ENCODE measurements at places on chromosomes 4 and X.

GRCh38 chrX:30296408-30297254, 12.6 kb downstream of the NR0B1 start:
- DNase-seq, result no peak

DNA sequence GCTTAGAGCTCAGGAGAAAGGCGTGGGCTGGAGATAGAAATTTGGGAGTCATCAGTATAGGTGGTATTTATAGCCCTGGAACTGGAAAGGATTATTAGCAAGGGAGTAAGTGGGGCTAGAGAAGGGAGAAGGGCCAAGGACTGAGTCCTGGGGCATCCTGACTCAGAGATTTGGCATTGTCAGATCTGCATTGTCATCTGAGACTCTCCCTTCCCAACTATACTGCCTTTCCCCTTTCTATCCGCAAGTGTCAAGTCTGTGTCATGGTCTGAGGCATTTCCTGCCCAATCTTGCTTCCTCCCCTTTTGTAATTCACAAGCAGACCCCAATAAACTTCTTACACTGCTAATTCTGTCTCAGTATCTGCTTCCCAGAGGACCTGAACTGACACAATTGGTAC, 24.4 kb upstream of the SLC25A43 start:
- DNase-seq, result peak; percentile 43

GRCh38 chr4:154608361-154609252, 3.8 kb downstream of the FGG start:
- no peak for DNase-seq

- no peak for DNase-seq
Measured at GRCh38 chr4:153232768-153233167, 28.5 kb downstream of the TRIM2 start.

DNA sequence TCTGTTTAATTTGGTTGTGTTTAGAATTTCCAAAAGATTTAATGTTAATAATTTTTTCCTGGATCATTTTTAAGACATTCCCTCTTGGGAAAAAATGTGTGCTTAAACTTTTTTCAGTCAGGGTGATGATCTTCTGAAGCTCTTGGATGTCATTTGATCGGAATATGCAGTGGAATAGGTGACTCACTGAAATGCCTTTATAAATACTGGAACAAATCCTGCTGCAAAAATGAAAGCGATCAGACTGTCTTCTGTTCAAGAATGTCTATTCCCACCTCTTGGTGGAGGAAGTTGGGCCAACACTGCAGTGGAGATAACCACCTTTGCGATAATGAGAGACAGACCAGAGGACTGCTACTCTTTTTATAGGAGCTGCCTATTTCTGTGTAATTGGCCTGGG, 46.7 kb downstream of the LARP1B start:
- DNase-seq, result peak; percentile 1

GRCh38 chr4:24419181-24420034, 164.9 kb downstream of the DHX15 start:
- DNase-seq, result peak; percentile 30

DNA sequence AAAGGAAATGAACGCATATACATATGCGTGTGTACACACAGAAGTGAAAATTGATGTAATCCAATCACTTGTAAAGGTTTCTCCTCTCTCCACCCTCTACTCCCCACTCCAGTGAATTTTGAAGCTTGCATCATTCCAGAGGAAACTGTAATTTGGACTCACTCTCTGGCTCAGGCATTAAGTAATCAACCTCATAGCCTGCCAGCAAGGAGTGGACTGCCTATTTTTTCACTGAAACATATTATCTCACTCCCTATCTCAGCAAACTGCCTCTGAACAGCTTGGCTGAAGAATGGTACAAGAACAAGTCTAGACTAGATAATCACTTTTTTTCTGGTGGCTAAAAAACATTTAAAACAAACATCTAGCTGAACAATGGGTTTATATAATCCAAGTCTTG, 124.2 kb downstream of the C4orf51 start:
- peak; percentile 63 for DNase-seq

- DNase-seq, result no peak
Measured at GRCh38 chr4:110877778-110878370, 255.0 kb upstream of the PITX2 start.

DNA sequence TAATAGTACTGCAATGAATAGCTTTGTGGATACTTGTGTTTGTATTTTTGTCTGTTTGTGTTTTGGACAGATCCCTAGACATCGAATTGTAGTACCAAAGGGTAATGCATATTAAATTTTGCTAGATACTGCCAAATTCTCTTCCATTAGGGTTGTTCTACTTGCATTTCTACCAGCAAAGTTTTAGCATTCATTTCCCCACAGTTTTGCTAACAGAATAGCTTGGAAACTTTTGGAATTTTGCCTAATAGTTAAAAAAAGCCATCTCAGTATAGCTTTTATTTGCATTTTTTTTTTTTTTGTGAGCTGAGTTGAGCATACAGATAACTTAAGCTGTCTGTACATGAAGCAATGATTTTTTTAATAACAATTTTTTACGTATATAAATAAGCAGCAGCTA, 1084.9 kb downstream of the ADGRL3 start:
- DNase-seq, result no peak

- peak; percentile 15 for DNase-seq
Measured at GRCh38 chrX:23694606-23695005, 27.3 kb downstream of the PRDX4 start.

DNA sequence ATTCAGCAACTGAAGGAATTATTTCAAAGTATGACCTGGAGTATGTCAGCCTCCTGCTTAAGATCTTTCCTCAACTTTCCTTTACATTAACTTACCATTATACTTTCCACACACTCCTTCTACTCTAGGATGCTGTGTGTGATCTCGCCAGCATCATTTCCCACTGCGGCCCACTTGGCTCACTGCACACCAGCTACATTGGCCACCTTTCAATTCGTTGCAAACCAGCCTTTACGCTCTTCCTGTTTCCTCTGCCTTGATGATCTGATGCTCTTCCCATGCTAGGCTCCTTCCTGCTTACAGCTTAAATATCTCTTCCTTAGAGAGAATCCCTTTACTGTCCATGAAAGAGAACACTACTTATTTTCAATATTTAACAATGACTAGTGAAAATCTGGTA, 95.1 kb downstream of the GPM6A start:
- no peak for DNase-seq

DNA sequence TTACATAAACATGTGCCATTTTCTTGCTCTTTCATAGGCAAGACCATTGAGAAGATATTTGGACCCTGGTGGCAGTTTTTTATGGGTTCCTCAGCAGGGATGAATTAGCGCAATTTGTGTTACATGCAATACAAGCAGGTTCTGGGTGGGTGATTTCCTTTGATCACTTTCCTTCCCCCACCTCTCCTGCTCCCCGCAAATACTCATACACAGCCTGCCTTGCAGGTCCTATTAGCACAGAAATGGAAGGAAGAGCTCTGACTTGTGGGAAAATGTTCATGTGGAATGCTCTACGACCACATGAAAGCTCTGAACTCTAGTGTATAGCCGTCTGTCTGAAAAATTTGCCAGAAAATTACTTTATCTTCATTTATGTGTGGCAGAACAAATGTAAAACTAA, 361.0 kb upstream of the FAT1 start:
- no peak for DNase-seq

DNA sequence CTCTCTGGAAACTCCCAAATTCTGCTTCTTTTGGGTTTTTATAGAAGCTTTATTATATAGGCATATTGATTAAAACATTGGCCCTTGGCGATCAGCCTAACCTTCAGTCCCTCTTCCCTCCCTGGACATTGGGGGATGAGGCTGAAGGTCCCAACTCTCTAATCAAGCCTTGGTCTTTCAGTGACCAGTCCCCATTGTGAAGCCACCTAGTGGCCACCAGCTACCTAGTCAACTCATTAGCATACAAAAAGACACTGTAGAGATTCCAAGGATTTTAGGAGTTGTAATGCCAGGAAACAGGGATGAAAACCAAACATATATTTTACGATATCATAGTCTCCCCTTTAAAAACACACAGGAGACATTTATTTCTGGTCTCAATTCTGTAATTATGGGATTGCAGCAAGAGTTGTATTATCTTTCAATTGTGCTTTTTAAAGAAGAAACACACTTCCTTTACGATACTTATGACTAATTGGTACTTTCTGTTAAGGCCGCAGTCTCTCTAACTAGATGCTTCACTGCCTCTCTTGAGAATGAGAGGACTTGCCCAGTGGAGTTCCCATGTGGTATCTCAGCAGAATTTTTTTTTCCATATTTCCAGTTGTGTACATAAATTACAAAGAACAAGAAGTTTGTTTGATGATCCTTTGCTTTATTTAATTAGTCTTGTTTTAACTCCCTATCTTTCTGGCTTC, 58.2 kb downstream of the WDR17 start:
- peak; percentile 7 for DNase-seq

DNA sequence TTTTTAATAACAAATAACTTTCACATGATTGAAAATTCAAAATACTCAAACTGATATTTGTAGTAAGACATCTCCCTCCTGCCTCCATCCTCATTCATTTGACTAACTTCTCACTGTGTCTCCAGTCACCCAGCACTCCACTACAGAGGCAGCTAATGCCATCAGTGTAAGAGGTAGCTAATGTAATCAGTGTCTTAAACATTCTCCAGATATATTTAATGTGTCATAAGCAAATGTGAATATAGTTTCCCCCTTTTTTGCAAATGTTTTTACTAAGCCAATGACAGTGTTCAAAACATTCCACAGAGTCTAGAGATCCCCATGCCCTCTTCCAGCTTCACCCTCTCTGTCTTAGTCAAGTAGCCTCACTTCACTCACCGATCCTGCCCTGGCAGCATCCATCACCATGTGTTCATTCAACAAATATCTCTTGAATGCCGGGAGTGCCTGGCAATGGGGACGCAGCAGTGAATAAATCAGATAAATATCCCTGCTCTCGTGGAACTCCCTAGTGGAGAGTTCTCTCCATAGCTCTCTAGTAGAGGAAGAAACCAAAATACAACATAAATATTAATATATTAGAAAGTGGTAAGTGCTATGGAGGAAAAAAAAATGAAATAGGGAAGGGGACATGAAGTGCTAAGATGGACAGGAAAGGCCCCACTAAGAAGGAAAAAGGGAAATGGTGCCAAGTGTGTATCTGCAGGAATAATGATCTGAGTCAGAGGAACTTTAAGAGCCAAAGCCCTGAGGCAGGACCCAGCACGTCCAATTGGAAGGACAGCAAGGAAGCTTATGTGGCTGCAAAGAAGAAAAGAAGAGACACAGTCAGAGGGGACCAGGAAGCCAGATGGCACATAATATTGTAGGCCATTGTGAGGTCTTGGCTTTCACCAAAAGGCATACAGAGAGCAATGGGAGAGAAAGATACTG, 18.7 kb downstream of the SCFD2 start:
- peak; percentile 16 for DNase-seq

DNA sequence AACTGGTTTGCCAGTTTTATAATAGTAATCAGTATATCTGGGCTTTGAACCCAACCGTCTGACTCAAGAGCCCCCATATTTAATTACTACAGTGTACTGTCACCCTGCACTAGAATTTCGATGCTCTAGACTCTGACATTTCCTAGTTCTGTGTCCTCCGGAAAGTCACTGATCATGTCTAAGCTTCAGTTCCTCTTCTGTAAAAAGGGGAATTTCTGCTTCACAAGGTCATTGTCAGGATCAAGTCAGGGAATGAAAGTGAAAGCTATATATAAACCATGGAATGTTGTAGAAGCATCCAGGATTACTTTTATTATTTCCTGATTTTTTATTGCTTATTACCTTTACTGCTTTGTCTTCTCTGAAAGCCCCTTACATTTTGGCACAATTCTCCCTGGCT, 4.0 kb upstream of the KCNIP4 start:
- no peak for DNase-seq

- DNase-seq, result no peak
Measured at GRCh38 chr4:114866901-114867670, 246.3 kb downstream of the NDST4 start.

GRCh38 chrX:66408507-66408906, 230.4 kb downstream of the EDA2R start:
- no peak for DNase-seq

DNA sequence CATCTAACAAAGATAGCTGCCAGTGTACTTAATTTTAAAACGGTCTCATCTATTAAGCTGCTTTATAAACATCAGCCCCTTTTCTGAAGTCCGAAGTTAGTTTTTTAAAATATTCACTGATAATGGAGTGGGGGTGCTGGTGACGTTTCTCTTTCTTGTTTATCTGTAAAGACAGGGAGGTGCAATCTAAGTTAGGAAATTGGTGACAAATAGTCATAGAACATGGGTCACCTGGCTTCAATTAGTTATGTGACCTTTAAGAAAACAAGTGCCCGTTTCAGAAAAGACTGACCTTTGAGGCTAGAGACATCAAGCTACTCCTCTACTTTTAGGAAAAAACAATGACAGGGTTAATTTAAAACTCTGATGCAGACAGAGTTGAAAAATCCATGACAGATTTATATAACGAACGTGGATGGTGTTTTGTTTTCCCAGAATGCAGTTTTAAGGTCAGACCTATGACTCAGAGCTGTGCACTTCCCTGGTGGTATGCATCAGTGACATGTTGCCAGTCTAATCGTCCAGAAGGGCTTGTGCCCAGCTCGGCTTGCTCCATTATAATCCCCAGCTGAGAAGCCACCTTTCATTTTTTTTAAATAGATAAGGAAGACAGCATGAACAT, 38.2 kb downstream of the FHL1 start:
- peak; percentile 64 for DNase-seq

- DNase-seq, result no peak
Measured at GRCh38 chr4:46393606-46394005, 3.7 kb upstream of the GABRA2 start.

DNA sequence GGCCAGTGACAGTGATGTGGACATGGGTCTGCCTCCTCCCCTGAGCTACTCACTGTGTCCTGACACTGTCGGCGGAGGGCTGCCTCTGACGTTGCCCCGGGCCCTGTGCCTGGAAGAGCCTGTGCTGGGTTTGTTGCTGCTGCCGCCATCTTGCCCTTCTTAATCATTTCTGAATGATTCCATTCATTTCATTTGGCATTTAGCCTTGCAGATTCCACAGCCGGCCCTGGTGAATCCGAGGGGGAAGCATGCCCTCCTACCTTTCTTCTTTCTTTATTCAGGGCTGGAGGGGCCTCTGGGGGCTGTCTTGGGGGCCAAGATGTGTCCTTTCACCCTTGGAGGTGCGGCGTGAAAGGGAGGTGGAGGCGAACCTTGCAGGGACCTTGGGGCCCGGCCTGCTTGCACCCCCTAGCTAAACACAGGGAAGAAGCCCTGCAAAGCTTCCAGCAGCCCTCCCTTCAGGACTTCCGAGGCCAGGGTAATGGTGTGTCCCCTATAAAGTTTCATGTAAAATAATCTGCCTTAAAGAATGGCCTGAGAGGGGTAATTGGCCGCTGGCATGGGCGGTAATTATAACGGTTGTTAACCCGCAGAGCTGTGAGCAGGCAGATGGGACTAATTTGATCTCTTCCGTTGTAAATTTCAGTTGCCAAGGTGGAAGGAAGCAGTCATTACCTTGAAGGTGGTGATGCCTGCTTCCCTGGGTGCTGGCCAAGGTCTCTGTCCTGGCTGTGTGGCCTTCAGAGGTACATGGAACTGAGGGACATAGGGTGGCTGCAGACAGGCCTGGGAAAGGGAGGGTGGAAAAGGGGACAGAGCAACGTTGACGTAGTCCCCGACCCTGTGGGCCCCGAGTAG, 92.3 kb downstream of the PSAPL1 start:
- no peak for DNase-seq

- DNase-seq, result peak; percentile 3
Measured at GRCh38 chr4:184983672-184984356, 34.5 kb upstream of the HELT start.

Data from HCEC 1CT (cell line).